ENCODE measurements at places on chromosomes 1 and 21.
A peak's percentile ranks its signal among the peaks of the same experiment; 100 is the strongest.

- DNase-seq = no peak
Measured at GRCh38 chr1:54575161-54575560, 27.1 kb downstream of the ACOT11 start.

DNA sequence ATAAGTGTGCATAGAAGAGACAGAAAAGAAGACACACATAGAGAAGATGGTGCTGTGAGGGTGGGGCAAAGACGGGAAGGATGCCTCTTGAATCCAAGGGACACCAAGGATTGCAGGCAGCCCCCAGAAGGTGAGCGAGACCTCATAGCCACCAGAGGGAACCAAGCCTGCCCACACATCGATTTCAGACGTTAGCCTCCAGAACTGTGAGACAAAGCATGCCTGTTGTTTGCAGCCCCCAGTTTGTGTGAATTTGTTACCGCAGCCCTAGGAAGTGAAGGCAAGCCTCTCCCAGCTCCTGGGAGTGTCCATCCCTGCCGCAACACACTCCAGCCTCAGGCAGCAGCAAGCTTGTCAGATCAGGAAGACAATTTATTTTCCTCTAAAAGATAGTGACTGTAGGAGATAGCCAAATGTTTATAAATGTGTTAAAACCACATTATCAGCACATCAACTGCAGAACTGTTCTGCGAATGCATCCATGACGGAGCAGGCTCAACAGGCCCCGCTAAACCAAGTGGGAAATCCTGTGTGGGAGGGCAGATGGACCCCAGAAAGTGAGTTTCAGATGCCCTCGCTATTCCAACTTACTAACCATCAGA is 543.3 kb downstream of the MATN1 start:
- DNase-seq = no peak

GRCh38 chr21:30625449-30626165 is 5.2 kb downstream of the KRTAP20-4 start:
- no peak for DNase-seq

- no peak for DNase-seq
Measured at GRCh38 chr1:227320476-227320875, 2.2 kb upstream of the CDC42BPA start.

DNA sequence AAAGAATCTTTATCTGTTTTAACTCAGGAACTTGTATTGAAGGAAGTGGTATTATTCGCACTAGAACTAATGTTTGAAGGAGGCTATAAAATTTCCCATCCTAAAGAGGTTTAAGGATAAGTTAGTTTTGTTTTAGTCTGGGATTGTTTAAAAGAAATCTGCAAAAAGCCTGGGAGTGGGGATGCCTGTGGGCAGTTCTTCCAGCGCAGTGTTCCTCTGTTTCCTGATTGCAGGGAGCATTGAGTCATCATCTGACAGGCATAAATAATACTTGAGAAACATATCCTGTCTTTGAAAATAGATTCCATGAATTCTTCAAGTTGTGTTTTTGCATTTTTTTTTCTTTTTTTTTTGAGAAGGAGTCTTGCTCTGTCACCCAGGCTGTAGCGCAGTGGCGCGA is 350.8 kb upstream of the PTBP2 start:
- DNase-seq = peak; percentile 17
